ENCODE measurements at places on chromosomes 3 and 15.

- no peak for DNase-seq
These were observed 8.1 kb upstream of the PRSS50 start for GRCh38 chr3:46725621-46726314.

GRCh38 chr15:90327311-90327710 is 24.8 kb upstream of the ZNF774 start:
- DNase-seq: no peak

GRCh38 chr3:46926871-46927717 is 49.5 kb downstream of the CCDC12 start:
- DNase-seq: no peak

GRCh38 chr15:31397851-31398661 is 71.4 kb downstream of the KLF13 start:
- no peak for DNase-seq

Measured in osteocyte (in vitro differentiated cells).